ENCODE measurements at places on chromosomes 1 and 21. TPM values are rescaled to one million over a fixed set of nuclear protein-coding genes. Genes with fewer than 3 reads are reported as not detected.

- DNase-seq: peak; percentile 30
These were observed 96.6 kb upstream of the RUNX1 start for GRCh38 chr21:35145626-35146233.

GRCh38 chr1:119987686-119988085, 81.8 kb downstream of the NOTCH2 start:
- DNase-seq: no peak

- DNase-seq: no peak
These were observed 60.4 kb upstream of the ENAH start for GRCh38 chr1:225713281-225713680.

Gene NR1I3
- total RNA-seq: not detected

GRCh38 chr1:161499099-161500039, 5.9 kb upstream of the FCGR2A start:
- no peak for DNase-seq

DNA sequence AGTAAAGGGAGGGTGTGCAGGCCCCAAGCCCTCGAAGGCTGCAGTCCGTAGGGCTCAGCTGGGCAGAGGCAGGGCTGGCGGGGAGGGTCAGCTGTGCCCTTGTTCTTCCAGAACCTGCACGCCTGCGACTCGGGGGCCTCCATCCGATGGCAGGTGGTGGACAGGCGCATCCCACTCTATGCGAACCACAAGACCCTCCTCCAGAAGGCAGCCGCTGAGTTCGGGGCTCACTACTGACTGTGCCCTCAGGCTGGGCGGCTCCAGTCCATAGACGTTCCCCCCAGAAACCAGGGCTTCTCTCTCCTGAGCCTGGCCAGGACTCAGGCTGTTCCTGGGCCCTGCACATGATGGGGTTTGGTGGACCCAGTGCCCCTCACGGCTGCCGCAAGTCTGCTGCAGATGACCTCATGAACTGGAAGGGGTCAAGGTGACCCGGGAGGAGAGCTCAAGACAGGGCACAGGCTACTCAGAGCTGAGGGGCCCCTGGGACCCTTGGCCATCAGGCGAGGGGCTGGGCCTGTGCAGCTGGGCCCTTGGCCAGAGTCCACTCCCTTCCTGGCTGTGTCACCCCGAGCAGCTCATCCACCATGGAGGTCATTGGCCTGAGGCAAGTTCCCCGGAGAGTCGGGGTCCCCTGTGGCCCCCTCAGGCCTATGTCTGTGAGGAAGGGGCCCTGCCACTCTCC, 13.6 kb upstream of the LRRC3 start:
- peak; percentile 55 for DNase-seq

GRCh38 chr21:17782051-17782450, 37.1 kb downstream of the C21orf91 start:
- no peak for DNase-seq

Gene CLCA4
- not detected for total RNA-seq

DNA sequence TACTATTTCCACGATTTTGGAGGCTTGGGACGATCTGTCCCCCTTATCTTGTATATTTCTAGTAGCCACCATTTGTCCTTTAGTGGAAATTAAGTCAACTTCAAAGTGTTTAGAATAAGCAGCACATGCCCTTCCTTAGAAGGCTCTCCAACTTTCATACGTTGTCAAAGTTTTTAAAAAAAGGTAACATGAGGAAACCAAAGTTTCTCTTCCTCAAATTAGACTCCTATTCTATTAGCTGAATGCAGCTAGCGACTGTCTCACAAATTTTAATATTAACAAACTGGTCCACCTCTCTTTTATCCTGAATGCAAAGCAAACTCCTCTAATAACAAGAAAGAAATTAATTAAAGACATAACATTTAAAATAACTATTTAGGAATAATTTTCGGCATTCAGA, 6.9 kb downstream of the C1orf174 start:
- no peak for DNase-seq

DNA sequence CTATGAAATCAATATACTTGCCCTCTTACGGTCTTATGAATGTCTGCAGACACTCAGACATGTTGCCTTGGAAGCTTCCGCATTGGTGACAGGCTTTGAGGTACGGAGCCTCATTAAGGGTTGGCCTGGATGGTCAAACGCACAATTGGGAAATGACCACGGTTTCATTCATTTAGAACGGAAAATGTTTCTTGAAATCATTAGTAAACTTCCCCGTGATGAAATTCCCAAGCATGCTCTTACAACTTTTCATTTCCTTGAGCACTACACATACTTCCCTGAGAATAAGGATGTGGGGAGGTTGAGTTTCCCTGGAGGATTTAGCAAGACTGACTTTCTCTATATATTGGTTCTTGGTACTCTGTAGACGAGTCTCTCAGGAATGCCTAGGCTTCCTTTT, 146.3 kb downstream of the HLX start:
- no peak for DNase-seq

DNA sequence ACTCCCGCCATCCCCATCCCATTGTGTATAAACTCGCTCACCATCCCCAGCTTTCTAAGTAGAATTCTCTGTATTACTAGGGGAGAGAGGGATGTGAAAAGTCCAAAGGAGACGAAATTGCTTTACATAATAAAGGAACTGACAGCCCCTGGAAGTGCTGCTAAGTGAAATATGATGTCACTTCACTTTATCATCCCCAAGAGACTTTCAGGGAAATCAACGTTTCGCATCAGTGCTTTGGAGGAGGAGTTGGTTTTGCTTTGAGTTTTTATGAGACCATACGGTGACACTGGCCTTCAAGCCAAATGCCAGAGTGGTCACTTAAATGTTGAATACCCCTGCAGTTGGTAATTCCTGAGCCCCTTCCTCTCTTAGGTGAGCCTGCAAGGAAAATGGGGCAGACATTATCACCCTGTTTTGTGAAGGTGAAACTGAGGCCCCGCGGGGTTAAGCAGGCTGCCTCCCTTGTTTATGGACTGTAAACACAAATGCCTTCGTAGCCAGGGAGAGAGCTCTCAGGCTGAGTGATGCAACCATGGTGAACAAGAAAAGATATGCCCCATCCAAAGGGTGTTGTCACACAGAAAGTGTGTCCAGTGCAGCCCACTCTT, 58.4 kb upstream of the KAZN start:
- DNase-seq: no peak

DNA sequence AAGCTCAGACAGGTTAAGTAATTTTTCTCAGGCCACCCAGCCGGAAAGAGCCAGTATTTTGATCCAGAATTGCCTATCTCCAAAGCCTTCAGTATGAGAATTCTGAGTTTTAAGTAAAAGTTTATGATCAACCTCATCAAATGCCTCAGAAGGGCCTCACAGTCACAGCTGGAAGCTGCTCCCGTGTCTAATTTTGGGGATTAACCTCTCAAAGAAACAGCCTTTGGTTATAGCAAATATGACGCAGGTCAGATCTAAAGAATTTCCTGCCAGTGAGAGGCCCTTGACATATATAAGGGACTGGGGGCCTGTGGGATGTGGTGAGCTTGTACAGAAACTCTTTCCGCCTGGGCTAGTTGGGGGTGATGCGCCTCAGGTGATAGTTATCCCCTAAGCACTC, 2.3 kb downstream of the EXTL1 start:
- no peak for DNase-seq

Gene BCL2L15
- total RNA-seq: 0.31 TPM

DNA sequence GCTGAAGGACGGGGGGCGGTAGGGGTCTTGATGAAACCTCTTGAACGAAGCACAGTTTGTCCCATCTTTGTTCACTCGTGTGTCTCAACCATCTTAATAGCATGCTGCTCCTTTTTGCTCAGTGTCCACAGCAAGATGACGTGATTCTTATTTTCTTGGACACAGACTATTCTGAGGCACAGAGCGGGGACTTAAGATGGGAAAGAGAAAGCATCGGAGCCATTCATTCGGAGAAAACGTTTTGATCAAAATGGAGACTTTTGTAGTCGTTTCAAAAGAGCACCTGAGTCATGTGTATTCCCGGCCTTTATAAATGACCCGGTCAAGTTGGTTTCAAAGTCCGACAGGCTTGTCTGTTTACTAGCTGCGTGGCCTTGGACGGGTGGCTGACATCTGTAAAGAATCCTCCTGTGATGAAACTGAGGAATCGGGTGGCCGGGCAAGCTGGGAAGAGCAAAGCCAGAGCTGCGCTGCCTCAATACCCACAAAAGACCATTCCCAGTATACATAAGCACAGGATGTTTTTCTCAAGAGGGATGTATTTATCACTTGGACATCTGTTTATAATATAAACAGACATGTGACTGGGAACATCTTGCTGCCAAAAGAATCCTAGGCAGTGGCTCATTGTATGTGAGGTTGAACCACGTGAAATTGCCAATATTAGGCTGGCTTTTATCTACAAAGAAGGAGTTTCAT, 18.5 kb downstream of the ETS2 start:
- no peak for DNase-seq

DNA sequence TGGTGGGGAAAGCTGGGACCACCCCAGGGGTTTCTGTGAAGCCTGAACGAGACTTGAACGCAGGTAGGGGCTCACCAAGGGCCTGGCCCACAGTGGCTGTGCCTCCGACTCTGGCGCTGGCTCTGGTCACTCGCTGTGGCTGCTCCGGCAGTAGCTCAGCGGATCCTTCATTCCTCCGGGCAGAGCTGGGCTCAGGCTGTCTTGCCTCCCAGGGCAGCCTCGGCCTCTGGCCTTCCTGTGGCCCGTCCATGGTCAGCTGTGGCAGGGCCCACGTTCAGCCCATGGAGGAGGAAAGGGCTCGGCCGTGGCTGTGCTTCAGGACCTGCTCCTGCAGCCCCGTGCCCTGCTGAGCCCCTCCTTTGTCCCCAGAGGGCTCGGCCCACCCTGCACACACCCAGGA, 162.9 kb upstream of the C1orf174 start:
- DNase-seq: no peak

DNA sequence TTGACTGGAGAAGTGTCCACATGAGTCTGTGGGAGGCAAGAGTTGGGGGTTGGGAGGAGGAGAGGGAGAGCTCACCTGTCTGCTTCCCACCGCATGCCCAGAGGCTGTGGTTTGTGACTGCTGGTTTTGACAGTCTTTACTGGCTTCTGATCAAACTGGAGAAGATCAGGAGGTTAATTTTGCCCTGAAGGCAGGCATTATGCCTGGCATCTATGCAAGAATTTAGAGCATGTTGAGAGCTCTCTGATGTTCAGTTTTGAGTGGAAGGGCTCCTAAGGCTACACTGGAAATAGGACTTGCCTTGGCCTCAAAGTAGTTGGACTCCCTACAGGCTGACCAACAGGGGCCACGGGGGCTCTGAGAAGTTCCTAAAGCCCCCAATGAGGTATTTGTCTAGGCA, 101.6 kb downstream of the TLR5 start:
- no peak for DNase-seq

- DNase-seq: no peak
These were observed 1.2 kb upstream of the CGN start for GRCh38 chr1:151510020-151510405.

DNA sequence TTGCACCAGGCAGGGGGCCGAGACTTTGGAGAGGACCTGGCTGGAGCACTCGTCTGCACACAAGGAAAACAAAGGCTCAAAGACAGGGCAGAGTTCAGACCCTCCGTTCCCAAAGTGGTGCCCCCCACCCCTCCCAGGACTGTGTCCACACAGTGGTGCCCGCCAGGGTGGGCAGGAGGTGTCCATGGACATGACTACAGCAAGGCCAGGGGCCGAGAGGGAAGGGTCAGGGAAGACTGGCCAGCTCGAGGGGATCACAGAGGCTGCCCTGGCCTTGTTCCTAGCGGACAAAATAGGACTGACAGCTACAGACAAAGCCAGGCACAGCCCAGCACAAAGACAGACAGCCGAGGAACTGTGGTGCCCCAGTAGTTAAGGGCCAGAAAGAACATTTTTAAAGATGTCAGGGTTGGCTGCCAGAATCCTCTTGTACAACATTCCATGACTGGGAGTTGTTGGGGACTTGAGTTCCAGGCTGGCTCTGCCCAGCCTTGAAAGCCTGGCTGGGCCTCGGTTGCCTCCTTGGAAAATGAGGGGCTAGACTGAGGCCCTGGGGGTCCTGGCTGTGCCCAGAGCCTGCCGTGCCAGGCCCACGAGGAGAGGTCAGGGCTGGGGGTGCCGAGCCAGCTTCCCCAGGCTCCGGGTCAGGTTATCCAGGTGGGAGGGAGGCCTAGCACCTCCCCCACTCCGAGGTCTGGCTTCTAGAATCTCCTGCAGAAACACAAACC, 63.7 kb downstream of the SLX9 start:
- DNase-seq: peak; percentile 58

DNA sequence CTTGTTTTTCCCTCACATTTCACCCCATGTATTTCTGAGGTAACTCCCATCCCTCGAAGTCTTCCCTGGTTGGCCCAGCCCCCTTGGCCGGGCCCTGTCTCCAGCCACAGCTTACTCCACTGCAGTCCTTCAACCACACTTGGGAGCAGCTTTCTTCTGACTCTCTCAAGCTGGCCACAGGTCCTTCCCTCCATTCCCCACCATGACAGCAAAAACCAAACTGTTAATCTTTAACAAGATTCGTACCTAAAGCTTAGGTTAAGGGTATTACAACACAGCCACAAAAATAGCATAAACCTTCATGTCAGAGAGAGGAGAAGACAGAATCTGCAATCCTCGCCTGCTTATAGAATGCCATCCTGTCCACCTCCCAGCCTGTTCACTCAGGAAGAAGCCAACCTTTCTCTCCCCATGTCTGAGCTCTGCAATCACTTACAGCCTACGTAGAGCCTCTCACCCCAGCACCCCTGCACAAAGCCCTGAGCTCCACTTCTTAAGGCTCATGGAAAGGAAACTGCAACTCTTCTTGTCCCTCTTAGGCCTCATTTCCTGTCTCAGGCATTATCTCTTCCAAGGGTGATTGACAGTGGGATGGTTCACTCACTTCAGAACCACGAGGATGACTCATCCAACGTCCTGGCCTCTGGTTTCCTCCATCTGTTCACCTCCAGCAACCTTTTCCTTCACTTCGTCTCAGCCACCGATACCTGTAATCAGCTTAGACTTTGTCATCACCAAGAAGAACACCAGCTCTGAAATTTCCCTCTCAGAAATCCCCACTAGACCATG, 72.8 kb downstream of the CD2 start:
- no peak for DNase-seq

GRCh38 chr1:41813226-41813625, 105.5 kb downstream of the HIVEP3 start:
- no peak for DNase-seq

DNA sequence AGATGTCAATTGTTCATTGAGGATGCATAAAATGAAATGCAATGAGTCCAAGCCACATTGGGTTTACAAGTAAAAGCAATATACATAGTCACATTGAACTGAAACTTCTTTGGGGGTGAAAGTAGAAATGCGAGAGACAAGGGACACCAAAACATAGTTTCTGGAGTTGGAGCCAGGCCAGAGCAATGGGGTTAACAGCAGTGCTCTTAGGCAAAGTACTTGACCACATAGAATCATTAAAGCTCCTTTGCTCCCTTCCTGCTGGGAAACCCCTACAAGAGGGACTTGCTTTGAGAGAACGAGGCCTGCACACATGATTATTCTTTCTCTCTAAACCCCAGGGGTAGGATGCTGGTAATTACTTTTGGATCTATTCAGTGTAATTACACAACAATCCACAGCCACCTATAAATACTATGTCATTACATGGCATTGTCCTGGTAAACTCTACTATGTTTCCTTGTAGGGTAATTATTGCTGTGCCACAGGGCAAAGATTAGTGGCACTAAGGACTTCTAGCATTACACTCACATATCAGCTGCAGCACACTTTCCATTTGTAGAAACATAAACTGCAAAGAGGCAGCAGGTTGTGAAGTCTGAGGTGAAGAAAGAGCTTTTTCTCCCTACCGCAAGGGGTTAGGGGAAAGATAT, 421.6 kb upstream of the PBX1 start:
- no peak for DNase-seq

Gene FUCA1
- 19.8 TPM for total RNA-seq

All from right cardiac atrium (tissue), 5 donors.